Omental fat pad (tissue), 4 donors: ENCODE measurements at places on chromosomes 13 and 19.

GRCh38 chr19:37593996-37594303, 642 bp downstream of the ZNF571 start:
- no peak for DNase-seq

DNA sequence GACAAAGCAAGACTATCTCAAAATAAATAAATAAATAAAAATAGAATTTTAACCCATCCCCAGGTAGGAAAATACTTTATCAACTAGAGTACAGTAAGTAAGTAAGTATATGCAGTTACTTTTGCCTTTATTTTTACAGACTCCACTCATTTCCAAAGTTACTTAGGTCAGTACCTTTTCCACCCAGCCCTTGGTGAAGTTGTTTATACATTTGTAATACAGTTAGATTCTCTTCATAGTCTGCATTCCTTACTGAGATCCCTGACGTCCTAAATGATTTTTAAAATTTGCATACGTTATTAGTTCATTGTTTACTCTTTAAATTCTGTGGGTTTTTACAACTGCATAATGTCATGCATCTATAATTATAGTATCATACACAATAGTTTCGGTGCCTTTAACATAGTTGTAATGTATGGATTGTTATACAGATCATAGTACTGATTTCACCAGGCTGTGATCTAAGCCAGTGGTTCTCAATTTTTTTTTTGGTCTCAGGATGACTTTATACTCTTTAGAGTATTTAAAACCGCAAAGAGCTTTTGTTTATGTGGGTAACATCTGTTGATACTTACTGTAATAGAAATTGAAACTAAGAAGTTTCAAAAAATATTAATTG, 10.4 kb downstream of the SETDB2 start:
- DNase-seq, result no peak

GRCh38 chr13:90950160-90950559, 397.3 kb upstream of the MIR17HG start:
- no peak for DNase-seq

- no peak for DNase-seq
Observed at GRCh38 chr19:33734913-33735312, 61.8 kb upstream of the KCTD15 start.

- no peak for DNase-seq
Observed at GRCh38 chr13:21221268-21221667, 44.8 kb downstream of the MRPL57 start.

DNA sequence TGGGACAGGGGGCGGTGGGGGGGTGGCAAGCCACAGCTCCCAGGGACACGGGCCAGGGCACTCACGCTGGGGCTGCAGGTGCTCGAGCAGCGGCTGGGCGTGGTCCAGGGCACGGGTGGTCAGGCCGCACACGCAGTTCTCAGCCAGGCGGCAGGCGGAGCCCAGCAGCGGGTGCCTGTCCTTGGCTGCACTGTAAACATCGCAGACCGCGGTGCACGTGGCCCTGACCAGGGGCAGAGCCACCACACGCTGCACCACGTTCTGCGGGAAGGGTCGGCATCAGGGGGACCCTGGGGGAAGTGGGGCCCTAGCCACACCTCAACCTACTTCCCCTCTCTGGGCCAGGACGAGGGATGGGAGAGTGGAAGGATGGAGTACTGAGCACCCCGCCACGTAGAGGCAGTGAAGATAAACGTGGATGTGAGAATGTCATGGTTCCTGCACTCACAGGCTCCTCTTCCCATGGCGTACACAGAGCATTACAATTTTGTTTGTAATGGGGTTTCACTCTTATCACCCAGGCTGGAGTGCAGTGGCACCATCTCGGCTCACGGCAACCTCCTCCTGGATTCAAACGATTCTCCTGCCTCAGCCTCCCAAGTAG, 3.4 kb downstream of the PLIN5 start:
- no peak for DNase-seq

DNA sequence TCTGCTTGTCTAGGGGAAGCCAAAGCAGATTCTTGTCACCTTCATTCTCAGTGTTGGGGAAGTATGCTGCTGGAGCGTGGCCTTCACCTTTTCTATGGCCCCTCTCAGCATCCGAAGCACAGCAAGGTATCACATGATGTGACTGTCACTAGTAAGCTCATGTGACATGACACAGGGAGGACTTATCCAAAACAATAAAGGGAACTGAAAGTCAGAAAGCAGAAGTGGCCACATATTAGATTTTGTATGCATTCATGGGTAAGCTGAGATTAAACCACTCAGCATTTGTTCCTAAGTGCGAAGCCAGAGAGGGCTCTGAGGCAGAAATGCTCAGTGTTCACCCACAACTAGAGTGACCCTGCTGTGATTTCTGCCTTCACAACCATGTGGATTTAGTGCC, 72.8 kb upstream of the PCDH8 start:
- DNase-seq, result no peak
